ENCODE measurements at places on chromosomes 1 and 21.

DNA sequence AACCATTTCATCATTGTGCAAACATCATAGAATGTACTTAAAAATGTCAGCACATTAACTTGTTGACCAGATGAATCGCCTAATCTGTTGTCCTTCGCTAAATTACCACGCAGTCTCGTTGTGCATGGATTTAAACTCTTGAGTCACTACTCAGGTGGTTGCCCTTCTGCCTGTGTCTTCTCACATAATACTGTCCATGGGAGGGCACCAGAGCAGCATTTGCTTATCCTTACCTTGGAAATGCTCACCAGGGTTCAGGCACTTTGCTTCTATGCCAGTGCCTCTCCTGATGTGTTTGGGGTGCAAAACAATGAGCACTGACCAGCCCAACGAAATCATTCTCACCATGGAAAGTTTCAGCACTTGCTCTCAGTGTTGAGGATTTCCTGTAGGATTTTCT lies 559.9 kb downstream of the RWDD3 start:
- no peak for DNase-seq

- DNase-seq = no peak
Observed at GRCh38 chr1:61097317-61097716, 15.0 kb downstream of the NFIA start.

- DNase-seq = peak; percentile 75
Observed at GRCh38 chr1:220527908-220528678, at the start of gene MARK1. MARK1 (plus strand) TSS chr1:220528136; CDS start chr1:220528823, 687 bp downstream.

- no peak for DNase-seq
Observed at GRCh38 chr1:223140611-223141405, 2.2 kb downstream of the TLR5 start.

GRCh38 chr1:203558064-203558760 lies 64.3 kb downstream of the OPTC start:
- DNase-seq = peak; percentile 1

DNA sequence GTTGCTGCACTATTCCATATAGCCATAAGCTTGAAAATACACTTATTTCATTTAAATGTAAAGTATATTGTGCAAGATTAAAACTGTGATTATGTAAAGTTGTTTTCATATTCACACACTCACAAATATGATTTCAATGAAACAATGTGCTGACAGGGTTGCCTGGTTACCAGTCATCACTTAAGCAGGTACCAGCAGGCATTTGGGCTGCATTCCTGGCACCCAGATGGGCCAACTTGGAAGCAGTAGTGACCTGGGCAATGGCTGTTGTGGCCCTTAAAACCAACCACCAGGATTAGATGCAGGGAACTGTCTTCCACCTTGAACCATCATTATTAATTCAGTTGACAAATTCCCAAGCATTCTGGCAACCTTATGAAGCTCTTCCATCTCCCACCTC lies 45.0 kb upstream of the RASAL2 start:
- no peak for DNase-seq

Measured in NCI-H1105 (cell line).